ENCODE measurements at places on chromosomes 16 and 17. TPM values are rescaled to one million over a fixed set of nuclear protein-coding genes. Genes with fewer than 3 reads are reported as not detected.

The NPB gene
- 0.55 TPM for total RNA-seq

The MEOX1 gene
- total RNA-seq: not detected

The NLE1 gene
- total RNA-seq: 35.5 TPM

The COL1A1 gene
- 8.0 TPM for total RNA-seq

All from A549 treated with Mapracorat at 1 μM for 4 hours (cell line).